ENCODE measurements at places on chromosomes 2 and 18.

GRCh38 chr18:22286585-22286984, 117.2 kb downstream of the GATA6 start:
- no peak for DNase-seq

DNA sequence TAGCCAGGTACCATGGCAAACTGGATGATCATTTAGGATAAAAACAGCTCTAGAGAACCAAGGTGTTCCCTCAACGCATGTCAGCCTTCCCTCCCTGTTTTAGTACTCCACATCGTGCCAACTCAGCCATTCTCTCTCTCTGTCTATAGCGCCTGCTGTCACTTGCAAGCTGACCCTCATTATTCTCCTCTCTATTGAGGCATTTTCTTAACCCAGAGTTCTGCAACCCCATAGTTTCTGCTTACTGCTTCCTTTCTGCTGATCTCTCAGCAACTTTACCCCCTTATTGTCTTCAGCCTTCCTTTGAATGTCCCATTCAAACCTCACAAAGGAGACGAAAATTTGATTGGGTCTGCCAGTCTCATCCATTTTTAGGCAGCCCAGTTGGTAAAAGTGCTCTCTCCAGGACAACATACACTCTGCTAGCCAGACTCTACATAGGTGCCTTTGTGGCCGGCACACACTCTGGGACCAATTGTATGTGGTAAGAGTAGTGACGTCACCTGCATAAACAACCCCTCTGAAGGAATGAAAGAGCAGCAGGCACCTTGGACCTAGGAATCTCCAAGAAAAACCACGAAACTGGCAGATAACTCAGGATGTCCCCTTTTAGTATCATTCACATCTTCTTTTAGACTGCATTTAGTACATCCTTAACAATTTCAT, 367.2 kb upstream of the KCNH7 start:
- DNase-seq, result no peak

GRCh38 chr2:239629926-239630617, 229.3 kb upstream of the HDAC4 start:
- DNase-seq, result no peak

GRCh38 chr2:229914171-229914570, 7.6 kb downstream of the TRIP12 start:
- no peak for DNase-seq

- DNase-seq, result no peak
These were observed 5.6 kb downstream of the TANK start for GRCh38 chr2:161165811-161166210.

GRCh38 chr2:203209538-203209937, 29.3 kb upstream of the CYP20A1 start:
- DNase-seq, result no peak

DNA sequence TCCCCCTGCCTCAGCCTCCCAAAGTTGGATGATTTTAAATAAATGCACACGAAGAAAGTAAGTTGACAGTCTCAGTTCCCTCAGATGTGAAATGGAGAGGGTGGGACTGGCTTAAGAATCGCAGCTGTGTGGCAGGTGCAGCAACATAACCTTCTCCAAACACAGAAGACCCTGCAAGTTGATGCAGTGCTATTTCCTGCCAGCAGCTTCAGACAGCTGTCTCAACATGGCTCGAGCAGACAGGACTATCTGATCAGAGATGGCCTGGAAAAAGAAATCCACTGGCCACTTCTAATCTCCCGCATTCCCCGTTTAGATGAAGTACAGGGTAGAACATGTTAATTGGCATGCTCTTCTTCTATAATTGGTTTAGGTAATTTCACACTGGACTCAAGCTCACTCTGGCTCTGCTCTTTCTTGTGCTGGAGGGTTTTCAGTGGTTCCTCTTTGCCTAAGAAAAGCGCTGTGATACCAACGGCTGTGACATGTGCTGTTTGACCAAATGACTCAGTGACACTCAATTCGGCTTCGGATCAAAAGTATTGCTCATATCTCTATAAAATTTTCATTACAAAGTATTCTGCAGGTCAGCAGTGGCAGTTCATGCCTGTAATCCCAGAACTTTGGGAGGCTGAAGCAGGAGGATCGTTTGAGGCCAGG, 40.2 kb downstream of the MYOM1 start:
- no peak for DNase-seq

- no peak for DNase-seq
These were observed 4.8 kb downstream of the ANO7 start for GRCh38 chr2:241193271-241193670.

GRCh38 chr2:109727929-109728447, 66.1 kb upstream of the RGPD5 start:
- no peak for DNase-seq

- DNase-seq, result no peak
These were observed 375.0 kb upstream of the ZEB2 start for GRCh38 chr2:144894612-144895599.

GRCh38 chr2:122736279-122736678, 980.8 kb downstream of the TSN start:
- no peak for DNase-seq

- DNase-seq, result no peak
These were observed 108.9 kb downstream of the TPO start for GRCh38 chr2:1521878-1522830.
